ENCODE measurements at places on chromosomes 5 and 9.
A peak's percentile ranks its signal among the peaks of the same experiment; 100 is the strongest.

DNA sequence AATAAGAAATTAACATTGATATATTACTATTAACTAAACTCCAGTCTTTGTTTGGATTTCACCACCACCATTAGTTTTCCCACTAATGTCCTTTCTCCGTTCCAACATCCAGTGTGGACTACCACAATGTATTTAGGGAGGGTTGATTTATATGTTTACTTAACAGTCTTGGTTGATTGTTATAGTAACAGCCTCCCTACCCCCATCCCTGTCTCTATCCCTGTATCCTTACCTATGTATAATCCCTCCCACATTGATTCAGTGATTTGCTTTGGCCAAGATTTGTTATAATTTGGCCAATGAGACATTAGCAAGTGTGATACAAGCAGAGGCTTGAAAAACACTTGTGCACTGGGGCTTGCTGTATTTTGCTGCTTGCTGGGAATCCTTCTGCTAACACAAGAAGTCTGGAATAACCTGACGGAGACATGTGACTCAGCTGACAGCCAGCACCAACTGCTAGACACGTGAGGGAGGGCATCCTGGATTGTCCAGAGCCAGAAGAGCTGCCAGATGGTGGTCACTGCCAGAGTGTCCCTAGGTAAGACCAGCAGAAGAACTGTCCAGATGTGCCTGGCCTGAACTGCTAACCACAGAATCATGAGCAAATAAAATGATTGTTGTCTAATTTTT is 51.2 kb upstream of the TCF7 start:
- no peak for DNase-seq

DNA sequence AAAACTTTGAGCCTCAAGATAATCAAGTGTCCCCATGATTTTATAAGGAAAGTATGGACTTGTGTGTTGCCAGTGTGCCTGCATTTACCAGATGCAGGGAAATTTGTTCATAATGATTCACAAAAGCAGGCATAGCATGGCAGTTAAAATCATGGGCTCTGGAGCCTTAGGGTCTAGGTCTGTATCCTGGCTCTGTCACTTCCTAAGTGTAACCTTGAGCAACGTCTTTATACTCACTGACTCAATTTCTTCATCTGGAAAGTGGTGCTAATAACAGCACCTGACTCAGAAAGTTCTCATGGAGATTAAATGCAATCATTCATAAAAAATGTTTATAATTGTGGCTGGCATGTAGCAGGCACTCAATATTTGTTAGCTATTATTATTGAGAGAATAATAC is 234.9 kb downstream of the SAXO1 start:
- DNase-seq, result no peak

DNA sequence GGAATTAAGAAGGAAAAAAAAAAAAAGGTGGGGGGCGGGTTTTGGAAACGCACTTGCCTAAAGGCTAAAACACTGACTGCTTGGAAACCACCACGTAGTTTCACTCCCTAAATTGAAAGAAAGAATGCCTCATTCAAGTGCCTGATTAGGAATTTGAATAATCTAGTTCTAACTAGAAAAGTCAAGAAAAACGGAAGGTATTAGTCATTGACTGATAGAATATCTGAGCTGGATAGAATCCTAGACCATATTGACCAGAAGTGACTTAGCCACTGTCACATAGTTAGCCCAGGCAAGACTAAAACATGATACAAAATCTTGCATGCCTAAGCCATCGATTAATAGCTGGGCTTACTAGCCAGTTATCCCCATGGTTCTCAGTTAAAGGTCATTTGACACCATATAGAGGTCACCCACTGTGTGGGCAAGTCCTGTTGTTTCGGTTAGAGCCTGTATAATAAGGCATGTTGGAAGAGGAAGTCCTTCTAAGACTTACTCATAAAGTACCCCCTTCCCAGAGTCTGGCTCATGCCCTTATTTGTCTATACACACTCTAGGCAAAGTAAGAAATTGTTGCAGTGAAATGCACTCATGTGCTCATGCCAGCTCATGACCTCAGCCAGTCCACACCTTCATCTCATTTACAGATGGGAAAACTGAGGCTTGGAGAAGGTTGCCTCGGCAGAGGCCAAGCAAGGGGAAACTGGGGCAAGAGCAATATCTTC is 40.2 kb downstream of the SH3RF2 start:
- no peak for DNase-seq

GRCh38 chr9:133705576-133705975 is 32.6 kb downstream of the SARDH start:
- DNase-seq, result no peak

DNA sequence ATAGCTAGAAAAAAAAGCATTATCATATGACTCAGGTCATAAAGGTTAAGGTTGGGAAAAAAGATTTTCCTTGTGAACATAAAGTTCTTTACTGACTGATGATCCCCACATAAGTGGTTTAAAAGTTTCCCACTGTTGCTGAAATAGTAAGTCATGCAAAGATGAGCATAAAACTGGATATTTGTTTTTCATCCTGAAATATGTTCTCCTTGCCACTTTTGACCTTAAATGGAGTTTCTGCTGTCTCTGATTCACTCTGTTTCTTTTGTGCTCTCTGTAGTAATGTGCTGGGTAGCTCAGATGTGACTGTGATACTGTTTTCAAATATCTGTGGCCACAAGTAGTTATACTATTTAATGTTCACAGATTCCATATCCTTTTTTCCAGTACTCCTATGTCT is 162.5 kb upstream of the GAS1 start:
- DNase-seq, result peak; percentile 53

DNA sequence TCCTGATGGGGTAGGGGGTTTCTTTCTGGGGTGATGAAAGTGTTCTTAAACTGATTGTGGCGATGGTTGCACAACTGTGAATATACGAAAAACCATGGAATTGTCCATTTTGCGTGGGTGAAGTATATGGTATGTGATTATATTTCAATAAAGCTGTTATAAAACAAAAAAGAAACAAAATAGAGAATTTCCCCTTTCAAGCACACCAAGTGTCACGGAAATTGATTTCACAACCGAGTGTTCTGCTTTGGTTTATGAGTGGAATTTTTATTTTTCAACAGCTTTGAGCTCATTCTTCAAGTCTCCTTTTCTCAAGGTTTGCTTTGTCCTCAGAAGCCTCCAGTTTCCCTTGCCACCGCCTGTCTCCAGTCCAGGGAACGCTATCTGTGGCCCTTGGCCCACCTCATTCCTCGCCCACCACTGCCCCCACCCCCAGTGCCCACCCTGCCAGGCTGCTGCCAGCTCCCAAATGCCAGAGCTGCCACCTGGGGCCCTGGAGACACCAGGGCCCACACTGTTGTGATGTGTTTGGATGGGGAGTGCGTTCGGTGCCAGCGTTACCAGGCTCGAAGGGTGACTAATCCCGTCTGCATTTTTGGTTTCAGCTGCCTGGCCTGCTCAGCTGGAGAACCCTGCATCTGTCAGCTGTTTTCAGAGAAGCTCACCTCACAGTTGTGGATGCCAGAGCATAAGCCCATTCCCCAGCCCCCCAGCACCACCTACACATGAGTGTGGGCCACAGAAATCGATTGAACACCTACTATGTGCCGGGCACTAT is 30.4 kb downstream of the DUSP1 start:
- peak; percentile 91 for DNase-seq

- DNase-seq, result no peak
Measured at GRCh38 chr5:169668732-169669131, 31.7 kb downstream of the DOCK2 start.

DNA sequence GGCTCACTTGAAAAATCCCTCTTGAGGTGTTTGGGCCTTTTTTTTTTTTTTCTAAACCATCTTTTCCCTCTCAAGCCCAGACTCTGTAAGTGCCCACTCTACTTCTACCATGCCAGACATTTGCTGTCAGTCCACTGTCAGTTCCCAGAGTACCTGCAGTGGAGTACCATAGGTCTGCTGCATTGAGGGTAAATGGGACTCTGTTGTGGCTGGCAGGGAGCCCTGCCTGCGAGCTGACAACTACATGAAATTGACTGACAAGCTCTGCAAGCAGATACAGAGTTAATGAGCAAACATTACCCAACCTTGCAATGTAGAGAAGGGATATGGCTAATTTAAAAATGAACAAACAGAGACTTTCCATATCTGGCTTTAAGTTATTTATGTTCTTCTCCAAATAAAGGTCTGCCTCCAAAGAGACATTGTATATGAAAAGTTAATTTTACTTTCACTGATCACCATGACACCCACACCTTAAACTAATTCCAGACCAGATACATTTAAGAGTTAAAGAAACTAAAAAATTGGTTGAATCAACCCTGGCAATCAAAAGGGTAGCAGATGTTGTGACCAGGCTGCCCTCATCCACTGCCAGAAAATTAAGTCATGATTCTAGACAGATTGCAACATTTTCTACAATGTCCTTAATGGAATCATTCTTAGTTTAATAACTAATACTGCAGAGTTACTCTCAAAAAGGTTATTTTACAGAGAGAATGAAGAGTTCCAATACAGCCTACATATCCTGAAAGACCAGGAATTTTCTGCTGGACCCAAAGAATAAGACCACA is 100.4 kb upstream of the PAM start:
- DNase-seq, result peak; percentile 63

- DNase-seq, result no peak
Measured at GRCh38 chr9:94210616-94211603, 48.2 kb upstream of the ZNF169 start.

DNA sequence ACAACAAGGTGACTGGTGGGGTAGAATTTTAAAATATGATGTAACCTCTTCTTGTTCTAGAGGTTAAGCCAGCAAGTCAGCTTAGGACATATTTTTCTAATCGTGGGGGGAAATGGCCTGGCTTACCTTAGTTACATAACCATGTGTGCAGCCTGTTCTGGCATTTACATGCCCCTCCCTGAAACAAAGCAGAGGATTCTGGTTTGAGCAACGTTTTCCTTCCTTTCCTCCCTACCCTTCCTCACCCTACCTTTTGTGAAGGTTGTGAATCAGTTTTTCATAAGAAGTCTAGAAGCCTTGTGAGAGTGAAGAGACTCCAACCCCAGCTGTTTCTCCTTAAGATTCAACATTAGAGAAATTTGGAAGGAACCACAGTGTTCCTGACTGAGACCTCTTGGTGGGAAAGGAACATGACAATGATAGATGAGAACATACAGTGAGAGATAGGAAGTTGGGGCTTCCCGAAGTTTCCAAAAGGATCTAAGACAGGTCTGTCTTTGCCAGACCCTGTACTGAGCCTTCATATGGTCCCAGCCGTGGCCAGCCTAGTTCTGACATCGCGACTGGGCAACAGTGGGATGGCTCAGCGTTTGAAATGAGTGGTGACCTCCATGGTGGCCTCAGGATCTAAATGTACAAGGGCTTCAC is 365.2 kb downstream of the SPATA31D1 start:
- no peak for DNase-seq

- DNase-seq, result no peak
Measured at GRCh38 chr9:136754626-136755301, 3.3 kb downstream of the LCN8 start.

DNA sequence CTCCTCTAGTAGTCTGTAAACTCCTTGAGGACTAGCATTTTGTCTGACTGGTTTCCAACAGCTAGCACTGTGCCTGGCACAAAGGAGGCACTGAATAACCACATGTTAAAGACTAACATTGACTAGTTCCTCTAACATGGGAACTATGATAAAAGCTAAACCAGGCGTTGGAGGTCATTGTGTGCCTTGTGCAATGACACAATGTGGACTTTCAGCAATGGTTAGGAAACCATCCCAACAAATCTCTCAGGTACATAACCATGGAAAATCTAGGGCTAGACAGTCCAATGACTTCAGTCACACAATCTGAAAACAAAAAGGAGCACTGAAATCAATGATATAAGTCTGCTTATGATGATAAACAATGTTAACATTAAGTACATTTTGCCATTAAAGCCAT is 200.6 kb downstream of the DCP2 start:
- DNase-seq, result no peak

DNA sequence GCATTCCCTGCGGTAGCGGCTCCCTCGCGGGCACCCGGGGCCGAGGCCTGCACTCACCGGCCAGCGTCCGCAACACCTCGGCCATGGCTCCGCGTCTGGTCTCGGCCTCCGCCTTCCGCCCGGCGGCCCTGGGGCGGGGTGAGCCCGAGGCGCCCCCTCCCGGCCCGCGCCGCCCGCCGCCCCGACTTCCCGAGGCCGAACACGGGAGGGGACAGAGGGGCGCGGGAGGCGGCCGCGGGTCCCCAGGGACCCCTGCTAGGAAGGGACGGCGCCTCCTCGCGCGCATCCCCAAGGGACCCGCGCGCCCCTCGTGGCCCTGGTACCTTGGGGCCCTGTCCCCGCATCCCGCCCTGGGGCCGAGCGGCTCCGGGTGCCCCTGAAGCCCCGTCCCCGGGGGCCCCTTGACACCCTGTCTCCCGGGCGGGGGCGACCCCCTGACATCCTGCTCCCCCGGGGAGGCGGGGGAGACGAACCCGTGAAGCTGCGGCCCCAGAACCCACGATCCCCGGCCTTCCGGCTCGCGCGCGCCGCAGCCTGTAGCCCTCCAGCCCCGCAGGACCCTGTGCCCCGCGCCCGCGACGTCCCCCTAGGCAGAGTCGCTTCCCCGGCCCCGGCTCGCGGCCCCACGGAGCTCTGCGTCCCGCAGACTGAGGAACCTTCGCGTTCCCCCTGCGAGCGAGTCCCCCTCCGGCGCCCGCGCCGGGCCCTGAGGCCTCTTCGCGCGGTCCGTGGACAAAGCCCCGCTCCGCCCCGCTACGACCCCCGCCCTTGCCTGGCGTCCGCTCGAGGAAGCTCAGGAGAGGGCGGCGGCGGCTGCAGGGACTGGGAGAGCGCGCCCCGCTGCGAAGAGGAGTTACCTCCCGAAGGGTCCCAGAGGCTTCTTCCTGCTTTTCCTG is at the start of gene ABO:
TSS of gene ABO (minus strand) at position 97 of the 896 bp plus-strand sequence.
- no peak for DNase-seq

- no peak for DNase-seq
Measured at GRCh38 chr9:97527626-97528528, 26.4 kb downstream of the TMOD1 start.

- DNase-seq, result no peak
Measured at GRCh38 chr5:11293523-11293922, 532.5 kb upstream of the DAP start.

GRCh38 chr9:84140535-84141101 is 160.0 kb downstream of the RMI1 start:
- no peak for DNase-seq

DNA sequence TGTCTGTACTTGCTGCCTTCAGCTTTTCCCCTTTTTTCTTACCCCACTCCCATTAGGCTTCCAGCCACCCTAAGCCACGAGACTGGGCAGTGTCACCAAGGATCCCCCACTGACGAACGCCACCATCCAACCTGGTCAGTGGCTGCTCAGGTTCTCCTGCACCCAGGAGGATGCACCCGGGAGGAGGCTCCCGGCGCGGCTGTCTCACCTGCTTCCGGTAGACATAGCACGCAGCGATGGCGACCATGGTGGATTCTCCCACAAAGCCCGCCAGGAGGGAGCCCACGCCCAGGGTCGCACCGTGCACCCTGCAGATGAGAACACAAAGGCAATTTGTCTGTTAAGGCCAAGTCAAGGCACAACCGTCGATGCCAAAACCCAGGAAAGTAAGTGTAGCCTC is 48.1 kb downstream of the OTULIN start:
- DNase-seq, result no peak

- DNase-seq, result peak; percentile 43
Measured at GRCh38 chr9:97773723-97774122, 76.6 kb upstream of the XPA start.

DNA sequence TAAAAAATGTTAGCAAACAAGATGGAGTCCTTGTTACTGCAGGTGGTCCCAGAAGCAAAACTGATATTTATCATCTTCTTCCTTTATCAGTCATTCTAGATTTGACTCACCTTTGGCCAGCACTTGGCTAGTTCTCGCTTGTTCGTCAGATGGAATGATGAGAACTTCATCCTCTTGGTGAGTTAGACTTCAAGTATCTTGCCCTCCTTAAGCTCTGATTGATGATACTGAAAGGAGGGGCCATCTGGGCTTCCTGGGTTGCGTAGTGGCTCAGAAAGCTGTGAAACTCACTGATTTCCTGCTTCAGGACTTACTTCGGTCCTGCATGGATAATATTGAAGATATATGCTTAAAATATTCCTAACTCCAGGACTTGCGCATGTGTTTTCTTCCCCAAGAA is 1248.2 kb upstream of the CDH9 start:
- no peak for DNase-seq

All from GM03348 (cell line).